ENCODE measurements at places on chromosomes 12 and 14.

DNA sequence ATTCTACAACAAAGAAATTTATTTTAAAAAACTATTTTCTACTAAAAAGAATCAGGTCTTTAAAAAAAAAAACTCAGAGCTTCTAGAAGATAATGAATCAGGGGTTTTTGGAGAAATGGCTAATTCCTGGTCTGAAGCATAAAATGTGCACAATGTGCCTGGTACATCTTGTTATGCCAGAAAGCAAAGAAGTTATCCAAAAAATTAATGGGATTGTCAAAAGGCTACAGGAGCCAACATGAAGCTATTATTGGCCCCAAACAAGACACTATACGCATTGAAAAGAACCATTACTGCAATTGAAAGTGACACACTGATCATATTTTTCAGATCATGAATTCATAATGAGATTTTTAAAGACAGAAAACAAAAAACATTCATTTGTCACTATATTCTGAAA lies 19.3 kb upstream of the TUBA1A start:
- DNase-seq = no peak

- DNase-seq = no peak
Observed at GRCh38 chr12:10853776-10854175, 4.5 kb upstream of the PRR4 start.

- no peak for DNase-seq
Observed at GRCh38 chr12:104648756-104649155, 192.0 kb downstream of the CHST11 start.

DNA sequence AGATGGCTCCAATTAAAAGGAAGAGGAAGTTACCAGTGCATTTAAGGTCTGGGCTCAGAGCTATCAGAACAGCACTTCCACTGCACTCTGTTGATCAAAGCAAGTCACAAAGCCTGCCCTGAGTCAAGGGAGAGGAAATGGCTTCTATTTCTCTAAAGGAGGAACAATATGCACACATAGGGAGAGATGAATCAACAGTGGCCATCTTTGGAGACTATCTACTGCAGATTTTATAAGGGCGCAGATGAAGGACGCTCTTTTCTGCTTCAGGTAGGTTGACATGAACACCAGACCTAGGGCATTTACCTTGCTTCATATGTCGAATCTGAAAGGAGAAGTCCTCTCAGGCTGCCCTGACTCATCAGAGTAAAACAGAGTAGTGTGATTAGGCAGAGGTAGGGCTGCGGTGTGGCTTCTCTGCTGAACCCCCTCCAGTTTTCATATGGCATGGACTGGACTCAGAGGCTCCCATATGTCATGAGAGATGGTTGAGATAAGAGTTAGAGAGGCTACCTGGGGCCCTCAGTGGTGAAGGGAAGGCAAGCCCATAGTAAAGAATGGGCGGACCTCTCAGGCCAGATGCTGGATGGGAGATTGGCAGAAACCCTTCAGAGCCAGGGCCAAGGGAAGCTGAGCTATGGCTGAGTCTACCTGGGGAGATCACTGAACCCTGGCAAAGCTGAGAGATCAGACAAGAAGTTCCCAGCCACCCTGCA lies 84.4 kb downstream of the ARF6 start:
- DNase-seq = no peak

DNA sequence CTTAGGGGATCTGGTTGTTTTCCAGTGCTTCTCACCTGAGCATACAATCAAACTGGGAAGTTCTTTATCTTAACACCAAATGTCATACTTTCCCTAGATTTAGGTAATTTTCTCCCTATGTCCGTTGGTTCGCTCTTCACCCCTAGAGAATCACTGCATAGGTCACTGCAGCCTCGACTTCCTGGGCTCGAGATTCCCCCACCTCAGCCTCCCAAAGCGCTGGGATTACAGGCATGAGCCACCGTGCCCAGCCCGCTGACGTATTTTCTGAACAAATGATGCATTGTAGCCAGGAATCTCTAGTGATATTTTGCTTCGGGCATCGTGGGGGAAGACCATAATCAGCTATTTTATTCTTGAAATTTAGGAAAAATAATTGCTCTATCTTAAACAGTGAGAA lies 1.1 kb upstream of the RPL41 start:
- DNase-seq = no peak

GRCh38 chr12:26791301-26791791 lies 41.6 kb downstream of the ITPR2 start:
- DNase-seq = no peak

DNA sequence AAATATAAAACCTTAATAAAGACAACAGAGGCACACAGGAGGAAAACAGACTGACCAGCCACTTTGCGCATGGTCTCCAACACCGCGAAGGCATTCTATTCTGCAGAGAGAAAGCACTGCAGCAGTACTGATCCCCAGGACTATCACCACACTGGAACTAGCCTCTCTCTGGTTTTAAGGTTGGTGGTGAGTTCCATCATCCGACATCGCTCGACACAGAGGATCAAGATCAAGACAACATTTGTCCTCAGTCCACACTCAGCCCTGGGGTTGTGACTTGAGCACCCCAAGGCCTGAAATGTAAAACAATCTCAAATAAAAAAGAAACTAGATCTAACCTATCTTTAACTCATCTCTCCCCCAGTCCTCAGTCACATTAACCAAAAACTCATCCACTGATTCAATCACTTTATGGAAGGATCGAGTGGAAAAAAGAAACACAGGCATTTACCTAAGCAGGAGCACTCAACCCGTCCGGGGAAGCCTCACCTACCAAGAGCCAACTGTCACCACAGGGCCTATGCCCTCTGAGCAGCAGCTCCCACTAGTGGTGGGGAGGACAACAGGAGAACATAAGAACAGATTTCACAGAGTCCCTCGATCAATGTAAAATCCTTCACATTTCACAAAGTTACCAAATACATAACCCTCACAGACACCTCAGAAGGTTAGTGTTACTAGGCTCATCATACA lies 17.7 kb downstream of the STXBP6 start:
- DNase-seq = no peak

- no peak for DNase-seq
Observed at GRCh38 chr14:50524731-50525515, 7.4 kb downstream of the MAP4K5 start.

All from NCI-H1417 treated with DMSO at 0.1 percent for 48 hours (cell line).